ENCODE measurements at places on chromosomes 12 and 14.

- DNase-seq: no peak
Measured at GRCh38 chr12:49626836-49627235, 3.5 kb downstream of the PRPF40B start.

DNA sequence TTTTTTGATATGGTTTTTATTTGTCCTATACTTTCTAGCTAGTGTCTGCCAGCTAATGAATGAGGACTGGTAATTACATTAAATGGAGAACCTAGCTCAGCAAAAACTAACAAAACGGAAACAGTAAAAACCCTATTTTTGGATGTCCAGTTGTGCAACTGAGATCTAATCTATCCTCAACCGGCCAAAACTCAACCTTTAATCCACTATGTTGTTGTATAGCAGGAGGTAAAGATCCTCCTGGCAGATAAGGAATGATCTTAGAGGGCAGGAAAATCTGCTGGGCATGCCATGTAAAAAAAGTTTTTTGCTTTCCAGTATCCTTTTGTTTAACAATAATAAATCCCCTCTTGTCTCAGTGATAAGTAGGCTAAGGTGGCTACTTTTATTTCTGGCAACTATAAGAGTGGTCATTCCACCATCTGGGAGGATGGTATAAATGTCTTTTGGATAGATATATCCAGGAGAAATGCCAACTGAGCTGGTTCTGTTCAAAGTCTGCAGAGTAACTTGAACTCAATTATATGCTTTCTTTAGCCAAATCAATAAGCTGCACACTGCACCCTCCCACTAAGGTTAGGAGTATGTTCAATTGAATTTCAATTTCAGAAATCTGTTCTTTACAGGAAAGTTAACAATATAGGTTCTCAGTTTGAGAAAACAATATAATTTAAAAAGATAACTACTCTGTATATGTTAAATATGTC lies 40.1 kb downstream of the WASHC3 start:
- DNase-seq: no peak

- DNase-seq: no peak
Measured at GRCh38 chr12:76308866-76309265, 39.3 kb downstream of the BBS10 start.

- no peak for DNase-seq
Measured at GRCh38 chr12:129001826-129002225, 148.5 kb downstream of the GLT1D1 start.

DNA sequence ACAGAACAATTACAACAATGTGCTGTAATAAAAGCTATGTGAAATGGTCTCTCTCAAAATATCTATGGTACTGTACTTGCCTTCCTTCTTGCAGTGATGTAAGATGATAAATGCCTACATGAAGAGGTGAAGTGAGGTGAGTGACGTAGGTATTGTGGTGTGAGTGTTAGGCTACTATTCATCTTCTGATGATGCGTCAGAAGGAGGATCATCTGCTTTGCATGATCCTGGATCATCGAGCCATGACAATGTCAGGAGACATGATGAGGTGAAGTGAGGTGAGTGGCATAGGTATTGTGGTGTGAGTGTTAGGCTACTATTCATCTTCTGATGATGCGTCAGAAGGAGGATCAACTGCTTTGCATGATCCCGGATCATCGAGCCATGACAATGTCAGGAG lies 105.8 kb downstream of the KCNC2 start:
- DNase-seq: no peak

Data from AG20443 (cell line).